ENCODE measurements at places on chromosomes 6 and 20.

DNA sequence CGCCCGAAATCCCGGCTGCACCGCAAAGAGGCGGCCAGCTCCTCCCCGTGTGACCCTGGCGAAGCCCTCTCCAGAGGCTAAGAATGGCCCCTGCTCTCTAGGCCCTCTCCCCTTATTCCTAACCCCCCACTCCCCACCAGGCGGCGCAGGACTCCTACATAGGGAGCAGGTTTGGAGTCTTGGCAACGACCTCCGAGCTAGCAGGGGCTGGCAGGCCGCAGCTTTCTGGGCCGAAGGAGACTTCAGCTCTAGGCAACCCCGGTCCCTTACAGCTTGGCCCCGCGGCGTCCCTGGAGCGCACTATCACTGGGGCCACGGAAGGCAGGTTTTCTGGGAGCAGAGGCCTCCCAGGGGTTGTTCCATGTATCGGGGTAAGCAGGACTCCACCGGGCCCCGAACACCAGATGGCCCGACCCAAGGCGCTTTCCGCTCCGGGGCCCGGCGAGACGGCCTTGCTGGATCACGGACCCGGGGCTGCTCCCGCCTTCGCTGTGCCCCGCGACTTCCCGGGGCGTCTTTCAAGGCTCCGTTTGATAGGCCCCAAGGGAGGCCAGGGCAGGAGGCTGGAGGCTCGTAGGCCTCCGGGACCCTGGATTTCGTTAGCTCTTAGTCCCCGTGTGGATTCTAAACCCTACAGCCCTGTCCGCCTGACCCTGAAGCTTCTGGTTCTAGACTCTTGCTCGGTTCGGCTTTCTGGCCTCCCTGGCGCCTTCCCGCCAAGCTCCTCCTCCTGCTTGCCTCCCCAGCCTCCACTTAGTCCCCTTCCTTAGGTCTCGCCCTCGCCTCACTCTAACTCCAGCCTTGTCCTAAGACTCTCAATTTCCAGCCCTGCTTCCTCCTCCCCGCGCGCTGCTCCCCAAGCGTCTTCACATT is 1.9 kb downstream of the SLC32A1 start:
- DNase-seq, result no peak

GRCh38 chr6:51618563-51618962 is 468.9 kb downstream of the PKHD1 start:
- no peak for DNase-seq

DNA sequence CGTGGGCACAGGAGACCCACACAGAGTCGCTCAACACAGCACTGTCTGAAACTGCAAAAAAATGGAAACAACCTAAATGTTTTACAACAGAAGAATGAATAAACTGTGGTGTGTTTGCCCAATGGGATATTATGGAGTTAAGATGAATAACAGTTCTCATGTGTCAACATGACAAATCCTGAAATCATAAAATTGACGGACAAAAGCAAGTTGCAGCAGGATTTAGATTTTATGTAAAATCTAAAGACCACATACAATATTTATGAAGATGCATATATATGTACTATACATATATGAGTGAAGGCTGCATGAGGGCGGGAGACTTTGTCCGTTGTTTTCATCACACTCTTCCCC is 79.7 kb downstream of the GRM4 start:
- no peak for DNase-seq

GRCh38 chr20:14956026-14956425 is 618.6 kb upstream of the FLRT3 start:
- no peak for DNase-seq

GRCh38 chr20:50048420-50049166 is 64.4 kb downstream of the UBE2V1 start:
- no peak for DNase-seq
